ENCODE measurements at places on chromosomes 7 and 10. TPM values are rescaled to one million over a fixed set of nuclear protein-coding genes. Genes with fewer than 3 reads are reported as not detected.

GRCh38 chr7:7742223-7742622 is 23.8 kb upstream of the RPA3 start:
- no peak for DNase-seq

DNA sequence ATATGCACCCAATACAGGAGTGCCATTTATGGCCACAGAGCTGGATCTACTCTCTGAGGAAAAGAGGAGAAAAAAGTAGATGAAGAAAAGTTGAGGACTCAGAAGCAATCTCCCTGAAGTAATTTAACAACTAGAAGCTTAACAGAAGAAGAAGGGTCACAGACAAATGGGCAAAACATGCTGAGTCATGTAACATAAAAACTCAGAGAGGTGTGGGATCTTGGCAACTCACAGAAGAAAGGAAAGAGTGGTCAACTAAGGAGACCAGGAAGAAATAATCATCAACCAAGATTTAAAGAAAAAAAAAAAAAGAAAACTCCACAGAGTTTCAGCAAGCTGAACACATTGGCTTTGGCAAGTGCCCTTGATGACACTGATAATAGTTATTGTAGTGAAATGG is 51.8 kb upstream of the BET1 start:
- DNase-seq: no peak

- DNase-seq: no peak
Measured at GRCh38 chr7:158469396-158470051, 118.1 kb downstream of the PTPRN2 start.

- DNase-seq: no peak
Measured at GRCh38 chr7:47492716-47493325, 89.1 kb downstream of the TNS3 start.

GRCh38 chr7:149778696-149779501 is 5.5 kb upstream of the ZNF467 start:
- DNase-seq: no peak

The GPNMB gene
- 14.3 TPM for total RNA-seq
